ENCODE measurements at places on chromosomes 12 and 14. TPM values are rescaled to one million over a fixed set of nuclear protein-coding genes. Genes with fewer than 3 reads are reported as not detected.
A peak's percentile ranks its signal among the peaks of the same experiment; 100 is the strongest.

DNA sequence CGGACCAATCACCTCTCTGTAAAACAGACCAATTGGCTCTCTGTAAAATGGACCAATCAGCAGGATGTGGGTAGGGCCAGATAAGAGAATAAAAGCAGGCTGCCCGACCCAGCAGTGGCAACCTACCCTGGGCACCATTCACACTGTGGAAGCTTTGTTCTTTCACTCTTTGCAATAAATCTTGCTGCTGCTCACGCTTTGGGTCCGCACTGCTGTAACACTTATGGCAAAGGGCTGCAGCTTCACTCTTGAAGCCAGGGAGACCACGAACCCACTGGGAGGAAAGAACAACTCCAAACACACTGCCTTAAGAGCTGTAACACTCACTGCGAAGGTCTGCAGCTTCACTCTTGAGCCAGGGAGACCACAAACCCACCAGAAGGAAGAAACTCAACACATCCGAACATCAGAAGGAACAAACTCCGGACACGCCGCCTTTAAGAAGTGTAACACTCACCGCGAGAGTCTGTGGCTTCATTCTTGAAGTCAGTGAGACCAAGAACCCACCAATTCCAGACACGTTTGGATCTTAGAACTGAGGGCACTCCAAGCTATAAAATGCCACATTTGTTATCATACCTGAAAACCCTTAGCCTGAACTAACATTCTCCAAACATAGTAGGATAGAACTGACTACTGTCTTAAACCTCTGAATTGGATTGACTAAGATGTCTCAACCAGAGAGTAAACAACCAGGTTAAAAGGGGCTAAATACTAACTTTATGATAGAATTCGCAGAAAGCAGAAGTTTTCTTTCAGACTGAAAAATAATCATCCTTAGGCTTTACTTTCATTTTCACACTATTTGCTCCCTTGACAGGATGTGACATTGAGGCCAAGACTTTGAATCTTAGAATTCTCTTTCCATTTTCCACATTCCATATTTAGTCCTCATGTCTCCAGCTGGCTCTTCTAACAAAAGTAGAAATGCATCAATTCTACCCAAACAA is 33.6 kb downstream of the CDKL1 start:
- no peak for DNase-seq

- DNase-seq: no peak
Measured at GRCh38 chr12:69897744-69898143, 72.7 kb downstream of the MYRFL start.

DNA sequence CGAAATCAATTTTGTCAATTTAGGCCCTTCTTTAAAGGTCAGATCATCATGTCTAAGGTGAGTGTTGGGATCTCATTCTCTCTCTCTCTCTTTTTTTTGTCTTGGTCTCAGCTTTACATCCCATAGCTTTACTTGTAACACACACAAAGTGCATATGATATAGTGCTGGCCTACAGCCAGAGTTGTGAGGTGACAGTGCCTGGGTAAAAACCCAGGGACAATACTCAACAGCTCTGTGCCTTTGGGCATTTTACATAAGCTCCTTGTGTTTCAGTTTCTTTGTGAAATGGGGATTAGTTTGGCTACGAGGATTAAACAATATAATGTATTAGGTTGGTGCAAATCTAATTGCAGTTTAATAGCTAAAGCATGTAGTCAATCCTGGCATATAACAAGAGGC is 40.2 kb downstream of the GRIP1 start:
- DNase-seq: no peak

DNA sequence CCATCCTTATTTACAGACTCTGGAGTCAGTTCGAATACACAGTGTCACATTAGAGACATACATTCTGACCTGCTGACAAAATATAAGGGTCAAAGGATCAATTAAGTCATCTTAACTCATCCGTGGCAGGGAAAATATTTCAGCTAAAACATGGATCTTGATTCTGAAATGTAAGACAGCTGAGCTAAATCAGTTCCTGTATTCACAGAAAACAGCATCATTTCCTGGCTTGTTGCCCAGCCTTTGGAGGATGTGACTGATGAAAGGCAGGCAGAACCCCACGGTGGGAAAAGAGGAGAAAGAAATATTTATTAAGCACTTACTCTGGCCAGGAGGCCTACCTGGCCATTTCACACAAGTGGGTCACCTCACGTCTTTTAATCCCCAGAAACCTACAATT is 101.9 kb downstream of the GAS2L3 start:
- DNase-seq: no peak

DNA sequence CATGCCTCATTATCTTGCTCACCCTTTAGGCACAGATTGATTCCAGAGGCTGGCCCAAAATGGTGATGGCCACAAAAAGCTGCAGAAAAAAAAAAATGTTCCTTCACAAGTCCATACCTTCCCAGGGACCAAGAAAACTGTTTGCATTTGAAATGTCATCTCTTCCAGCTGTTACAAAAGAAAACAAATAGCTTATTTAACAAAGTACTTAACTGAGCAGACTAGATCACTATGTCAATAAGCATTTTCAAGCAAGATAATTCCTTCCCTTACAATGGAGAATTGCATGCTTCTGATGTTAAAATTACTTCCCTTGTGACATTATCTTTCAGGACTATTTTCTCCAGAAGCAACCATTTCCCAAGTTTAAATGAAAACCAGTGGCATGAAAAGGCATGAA is 377.9 kb upstream of the KITLG start:
- DNase-seq: no peak

DNA sequence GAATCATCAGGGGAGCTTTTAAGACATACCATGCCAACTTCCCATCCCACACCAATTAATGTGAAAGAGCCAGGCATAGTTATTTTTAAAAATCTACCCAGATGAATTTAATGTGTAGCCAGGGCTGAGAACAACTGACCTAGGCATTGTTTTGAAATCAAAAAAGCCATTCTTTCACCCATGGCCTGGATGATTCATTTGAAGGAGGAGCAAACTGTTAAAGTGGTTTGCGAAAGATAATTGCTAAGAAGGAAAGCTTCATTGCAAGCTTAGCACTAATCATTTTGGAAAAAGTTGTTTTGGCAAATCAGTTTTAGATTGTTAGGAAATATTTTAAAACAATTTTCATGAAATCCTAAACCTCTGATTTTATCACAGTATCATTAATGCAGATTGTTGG is 2.1 kb upstream of the GTSF1 start:
- DNase-seq: no peak

DNA sequence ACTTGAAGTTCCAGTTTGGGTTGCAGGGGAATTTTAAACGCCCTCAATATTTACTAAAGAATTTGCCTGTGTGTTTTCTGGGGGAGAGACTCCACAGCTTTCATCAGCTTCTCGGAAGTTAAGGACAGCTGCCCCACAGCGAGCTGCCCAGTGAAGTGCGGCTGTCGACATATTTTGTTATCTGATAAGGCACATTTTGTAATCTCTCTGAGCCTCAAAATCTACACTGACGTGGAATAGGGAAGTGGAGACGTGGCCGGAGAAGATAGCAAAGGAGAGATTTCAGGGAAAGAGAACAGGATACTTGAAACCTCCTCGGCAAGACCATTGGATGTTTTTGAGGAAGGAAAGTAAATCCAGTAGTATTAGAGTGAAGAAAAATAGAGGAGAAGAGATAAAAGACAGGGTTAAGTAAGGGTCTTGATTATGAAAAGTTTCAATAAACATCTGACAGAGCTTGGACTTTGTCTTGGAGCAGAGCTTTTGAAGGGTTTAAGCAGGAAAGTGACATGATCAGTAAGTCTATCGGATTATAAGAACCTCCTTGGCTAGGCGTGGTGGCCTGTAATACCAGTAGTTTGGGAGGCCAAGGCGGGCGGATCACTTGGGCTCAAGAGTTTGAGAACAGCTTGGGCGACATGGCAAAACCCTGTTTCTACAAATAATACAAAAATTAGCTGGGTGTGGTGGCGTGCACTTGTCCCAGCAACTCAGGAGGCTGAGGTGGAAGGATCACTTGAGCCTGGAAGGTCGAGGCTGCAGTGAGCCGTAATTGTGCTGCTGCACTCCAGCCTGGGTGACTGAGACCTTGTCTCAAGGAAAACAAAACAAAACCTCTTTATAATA is 1.1 kb downstream of the POLR3B start:
- DNase-seq: peak; percentile 43

- DNase-seq: no peak
Measured at GRCh38 chr12:26696048-26696612, 136.9 kb downstream of the ITPR2 start.

DNA sequence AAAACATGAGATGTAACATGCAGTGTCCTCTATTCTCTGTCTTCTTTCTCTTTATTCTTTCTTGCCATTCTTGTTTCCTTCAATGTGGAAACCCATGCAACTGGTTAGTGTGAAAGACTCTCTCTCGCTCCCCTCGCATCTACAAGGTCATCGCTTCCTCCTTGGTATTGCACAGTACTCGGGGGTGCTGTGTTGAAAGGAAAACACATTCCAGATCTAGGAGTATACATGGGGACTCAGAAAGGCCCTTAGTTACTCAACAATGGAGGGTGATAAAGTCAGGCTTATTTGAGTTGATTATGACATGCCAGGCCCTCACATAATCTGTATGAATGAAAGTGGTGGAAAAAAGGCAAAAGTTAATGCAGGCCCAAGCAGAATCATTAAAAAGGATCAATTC is 75.5 kb upstream of the OVCH1 start:
- DNase-seq: no peak

DNA sequence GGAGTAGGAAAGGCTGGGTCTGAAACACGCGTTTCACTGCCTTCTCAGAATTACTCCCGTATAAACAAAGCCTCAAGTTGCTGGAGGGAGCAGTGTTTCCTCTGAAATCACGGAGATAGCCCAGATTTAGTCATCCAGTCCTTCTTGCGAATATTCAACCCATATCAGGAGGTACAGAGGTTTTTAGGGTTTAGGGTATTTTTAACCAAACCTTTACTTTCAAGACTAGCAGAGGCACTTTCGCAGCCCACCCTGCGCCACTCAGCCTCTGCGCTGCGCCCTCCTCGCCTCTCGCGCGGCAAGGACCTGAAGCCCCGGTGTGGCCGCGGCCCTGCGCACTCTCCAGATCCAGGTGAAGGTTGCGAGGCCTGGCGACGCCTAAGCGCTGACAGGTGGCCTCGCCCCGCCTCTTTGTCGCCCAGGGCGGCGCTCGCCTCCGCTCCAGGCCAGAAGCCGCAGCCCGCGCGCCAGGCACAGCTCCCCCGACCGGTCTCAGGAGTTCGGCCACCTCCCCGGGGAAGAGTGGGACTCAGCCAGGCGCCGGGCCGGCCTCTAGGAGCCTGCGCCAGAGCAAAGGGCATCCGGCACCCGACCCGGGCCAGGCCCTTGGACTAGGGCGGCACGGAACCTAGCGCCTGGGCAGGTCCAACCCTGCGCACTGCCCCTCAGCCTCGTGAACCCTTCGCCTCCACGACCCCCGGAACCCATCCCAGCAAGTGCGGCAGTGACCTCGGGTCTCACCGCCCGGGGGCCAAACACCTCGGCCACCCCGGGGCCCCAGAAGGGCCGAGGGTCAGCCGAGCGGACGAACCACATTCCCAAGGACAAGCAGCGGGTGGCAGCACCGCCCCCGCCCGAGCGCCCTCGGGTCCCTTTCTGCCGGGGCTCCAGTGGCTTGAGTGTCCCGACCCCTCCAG is 1.8 kb upstream of the SAMD4A start:
- peak; percentile 92 for DNase-seq

Gene A2M
- 83.5 TPM for total RNA-seq

Gene SLC38A4
- total RNA-seq: 4.5 TPM

Gene LYZ
- 47.7 TPM for total RNA-seq

Gene CLEC9A
- 0.47 TPM for total RNA-seq
